ENCODE measurements at places on chromosomes 7 and 10. TPM values are rescaled to one million over a fixed set of nuclear protein-coding genes. Genes with fewer than 3 reads are reported as not detected.

SFRP4 gene
- 65.8 TPM for total RNA-seq

AZGP1 gene
- 0.30 TPM for total RNA-seq

RBM20 gene
- 0.45 TPM for total RNA-seq

CALN1 gene
- total RNA-seq: not detected

NUTM2D gene
- 0.82 TPM for total RNA-seq

MACROH2A2 gene
- total RNA-seq: 4.2 TPM

COL28A1 gene
- total RNA-seq: not detected

TMEM236 gene
- total RNA-seq: not detected

TUBAL3 gene
- total RNA-seq: not detected

LAMTOR4 gene
- 119 TPM for total RNA-seq

SPDYE6 gene
- not detected for total RNA-seq

TSPAN12 gene
- total RNA-seq: 2.0 TPM

CRYGN gene
- total RNA-seq: not detected

PRLHR gene
- not detected for total RNA-seq
